Activated naive CD8-positive, alpha-beta T cell treated with anti-CD3 and anti-CD28 coated beads, Interleukin-2, amount 50 U/mL, for 24 hours (primary cell): ENCODE measurements at places on chromosomes 12 and 14.
A peak's percentile ranks its signal among the peaks of the same experiment; 100 is the strongest.

GRCh38 chr12:55823419-55823818, 5.6 kb downstream of the ORMDL2 start:
- H3K27me3 ChIP-seq = no peaks in the 10 kb centered on the region
- no peak overlapping the region for H3K4me3 ChIP-seq
- no peak for DNase-seq
- peaks cover 48% of the 10 kb centered on the region for H3K4me1 ChIP-seq

- DNase-seq = no peak
- peaks cover 11% of the 10 kb centered on the region for H3K4me1 ChIP-seq
- no peaks in the 10 kb centered on the region for H3K36me3 ChIP-seq
- H3K27me3 ChIP-seq = peaks cover 6% of the 10 kb centered on the region
- H3K4me3 ChIP-seq = no peak overlapping the region
Measured at GRCh38 chr14:90483117-90483516, 86.3 kb downstream of the CALM1 start.

- no peaks in the 10 kb centered on the region for H3K27me3 ChIP-seq
- H3K4me1 ChIP-seq = no peaks in the 10 kb centered on the region
- H3K36me3 ChIP-seq = no peaks in the 10 kb centered on the region
- DNase-seq = no peak
Measured at GRCh38 chr14:80378084-80378690, 166.9 kb upstream of the DIO2 start.

GRCh38 chr12:12244341-12244740, 22.5 kb downstream of the LRP6 start:
- H3K4me1 ChIP-seq = peaks cover 2% of the 10 kb centered on the region
- H3K27ac ChIP-seq = no peak overlapping the region
- H3K4me3 ChIP-seq = no peak overlapping the region
- H3K36me3 ChIP-seq = no peaks in the 10 kb centered on the region
- no peak for DNase-seq
- peaks cover 2% of the 10 kb centered on the region for H3K27me3 ChIP-seq

GRCh38 chr12:49043856-49044258, 16.7 kb downstream of the KMT2D start:
- no peaks in the 10 kb centered on the region for H3K27me3 ChIP-seq
- H3K4me3 ChIP-seq = no peak overlapping the region

DNA sequence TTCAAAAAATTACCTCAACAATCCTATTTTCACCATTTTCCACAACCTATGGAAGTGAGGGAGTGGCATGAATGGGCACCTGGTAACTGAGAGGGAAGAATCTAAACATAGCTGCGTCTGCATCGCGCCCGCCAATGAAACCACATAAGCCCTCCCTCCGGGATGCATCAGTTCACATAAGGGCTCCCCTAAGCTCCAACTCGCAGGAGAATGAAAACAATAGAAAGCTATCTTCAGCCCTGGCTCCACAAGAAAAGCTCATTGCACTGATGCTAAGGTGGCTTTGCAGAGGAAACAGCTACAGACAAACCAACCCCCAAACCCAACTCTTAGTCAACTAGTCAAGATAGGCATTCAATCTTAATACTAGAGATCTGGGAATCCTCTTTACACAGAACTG, 173.3 kb downstream of the FOXN3 start:
- H3K27ac ChIP-seq = no peak overlapping the region
- peaks cover 66% of the 10 kb centered on the region for H3K4me1 ChIP-seq
- H3K4me3 ChIP-seq = no peak overlapping the region
- no peak for DNase-seq

GRCh38 chr14:60981633-60982455, 799 bp downstream of the SLC38A6 start:
- no peaks in the 10 kb centered on the region for H3K27me3 ChIP-seq
- no peak for DNase-seq
- H3K4me1 ChIP-seq = peaks cover 5% of the 10 kb centered on the region
- H3K4me3 ChIP-seq = no peak overlapping the region

DNA sequence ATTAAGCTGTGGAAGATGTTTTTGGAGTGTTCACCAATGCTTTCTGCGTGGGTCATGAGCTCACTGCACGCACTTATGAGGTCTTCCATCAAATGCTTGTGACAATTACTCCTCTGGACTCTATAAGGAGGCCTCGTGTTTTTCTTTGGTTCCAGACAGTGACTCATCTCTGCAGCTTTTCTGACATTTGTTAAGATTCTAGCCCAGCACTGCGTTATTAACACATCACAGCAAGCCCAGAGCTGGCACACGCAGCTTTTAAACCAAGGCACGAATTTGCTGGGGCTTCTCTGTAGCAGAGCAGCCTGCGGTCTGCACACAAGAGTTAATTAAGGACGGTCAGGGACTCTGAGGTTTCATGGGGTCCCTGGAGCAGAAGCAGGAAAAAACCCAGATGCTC, 16.9 kb downstream of the MEG3 start:
- DNase-seq = no peak
- H3K36me3 ChIP-seq = no peaks in the 10 kb centered on the region
- H3K4me3 ChIP-seq = no peak overlapping the region
- no peak overlapping the region for H3K27ac ChIP-seq
- no peaks in the 10 kb centered on the region for H3K27me3 ChIP-seq
- peaks cover 7% of the 10 kb centered on the region for H3K4me1 ChIP-seq

GRCh38 chr12:8108808-8109398, 14.5 kb upstream of the CLEC4A start:
- peak; percentile 78 for DNase-seq
- H3K27ac ChIP-seq = peak overlapping the region; percentile 65
- no peak overlapping the region for H3K4me3 ChIP-seq
- H3K4me1 ChIP-seq = peaks cover 4% of the 10 kb centered on the region

DNA sequence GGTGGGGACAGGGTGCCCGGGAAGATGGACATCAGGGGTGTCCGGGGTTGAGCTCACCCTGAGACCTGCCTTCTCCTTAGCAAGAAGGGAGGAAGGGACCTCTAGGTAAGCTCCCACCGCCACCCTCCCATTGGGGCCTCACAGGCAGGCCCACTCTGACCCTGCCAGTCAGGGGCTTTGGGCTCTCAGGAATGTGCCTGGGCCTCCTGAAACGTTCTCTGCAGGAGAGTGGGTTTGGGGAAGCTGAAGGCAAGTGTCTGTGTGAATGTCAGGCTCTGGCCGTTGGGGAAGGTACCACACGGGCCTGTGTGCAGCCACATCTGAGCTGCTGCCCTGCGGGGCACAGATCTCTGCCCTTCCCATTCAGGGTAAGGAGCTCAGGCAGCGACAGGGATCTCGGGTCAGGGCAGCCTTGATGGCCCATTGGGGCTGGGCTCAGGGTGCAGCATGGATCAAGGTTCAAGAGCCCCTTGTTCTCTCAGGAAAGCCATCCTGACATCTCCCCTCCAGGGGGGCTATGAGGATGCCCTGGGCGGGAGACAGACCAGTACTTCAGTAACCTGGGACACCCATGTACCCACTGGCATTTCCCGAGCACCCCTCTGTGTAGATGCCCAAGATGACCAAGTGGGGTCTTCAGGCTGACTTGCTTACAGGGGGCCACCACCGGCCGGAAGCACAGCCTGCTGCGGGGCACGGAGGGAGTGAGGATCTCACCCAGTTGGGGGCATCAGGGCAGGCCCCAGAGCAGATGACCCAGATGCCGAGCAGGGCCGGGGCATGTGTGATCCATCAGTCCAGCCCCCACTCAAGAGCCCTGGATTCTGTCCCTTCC, 29.7 kb downstream of the FAM222A start:
- H3K27ac ChIP-seq = no peak overlapping the region
- H3K36me3 ChIP-seq = no peaks in the 10 kb centered on the region
- no peak for DNase-seq
- H3K4me1 ChIP-seq = no peaks in the 10 kb centered on the region

- peak overlapping the region; percentile 96 for H3K27ac ChIP-seq
- peak overlapping the region; percentile 61 for H3K4me3 ChIP-seq
- H3K36me3 ChIP-seq = peaks cover 56% of the 10 kb centered on the region
- no peaks in the 10 kb centered on the region for H3K27me3 ChIP-seq
- peak; percentile 69 for DNase-seq
- peaks cover 90% of the 10 kb centered on the region for H3K4me1 ChIP-seq
Measured at GRCh38 chr14:61525293-61526011, 169.9 kb upstream of the HIF1A start.

DNA sequence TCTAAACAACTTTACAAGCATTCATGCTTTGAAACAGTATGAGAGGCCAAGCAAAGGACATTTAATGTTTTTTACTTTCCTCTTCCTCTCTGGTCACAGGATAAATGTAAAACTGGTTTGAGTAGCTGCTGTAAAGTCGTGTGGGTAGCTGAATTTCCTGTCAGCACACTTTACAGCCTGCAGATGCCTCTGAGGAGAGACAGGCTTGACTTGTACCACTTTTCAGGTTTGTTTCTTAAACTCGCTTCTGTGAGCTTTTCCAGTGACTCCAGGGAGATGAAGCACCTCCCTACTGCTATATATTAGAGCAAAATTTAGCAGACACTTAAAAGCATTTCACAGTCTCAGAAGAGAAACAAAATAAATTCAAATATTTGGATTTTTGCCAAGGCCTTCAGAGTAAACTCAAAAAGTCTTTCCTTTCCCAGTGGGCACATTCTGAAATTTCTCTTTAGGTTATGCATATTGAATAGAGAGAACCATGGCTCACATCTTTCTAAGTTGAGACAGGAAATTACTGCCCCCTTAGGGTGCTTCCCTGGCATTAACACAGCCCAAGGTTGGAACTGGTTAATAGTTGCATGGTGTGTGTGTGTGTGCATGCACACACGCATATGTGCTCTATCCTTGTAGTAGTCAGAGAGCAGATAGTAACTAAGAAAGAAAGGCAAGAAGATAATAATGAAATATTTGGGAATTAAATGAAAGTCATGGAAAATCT, 557.3 kb upstream of the MIS18BP1 start:
- no peaks in the 10 kb centered on the region for H3K36me3 ChIP-seq
- no peak overlapping the region for H3K27ac ChIP-seq
- no peaks in the 10 kb centered on the region for H3K4me1 ChIP-seq

DNA sequence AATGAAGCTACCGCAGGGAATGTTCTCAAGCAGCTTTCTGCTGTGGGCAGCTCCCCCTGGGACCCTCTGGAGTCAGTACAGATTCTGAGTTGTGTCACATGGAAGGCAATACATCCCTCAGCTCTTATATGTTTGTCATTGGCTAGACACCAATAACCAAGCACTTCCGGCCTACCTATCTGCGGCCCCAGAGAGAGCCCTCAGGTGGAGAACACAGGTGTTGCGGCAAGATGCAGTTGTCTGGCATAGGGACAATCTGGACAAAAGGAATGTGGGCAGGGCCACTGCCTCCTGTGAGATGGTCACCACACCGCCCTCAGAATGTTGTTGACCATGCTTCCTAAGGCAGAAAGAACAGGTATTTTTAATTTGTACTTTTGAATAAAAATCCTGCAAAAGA, 118.7 kb downstream of the BRMS1L start:
- H3K36me3 ChIP-seq = no peaks in the 10 kb centered on the region
- H3K27ac ChIP-seq = no peak overlapping the region
- peak; percentile 26 for DNase-seq
- H3K4me1 ChIP-seq = peaks cover 3% of the 10 kb centered on the region
- no peaks in the 10 kb centered on the region for H3K27me3 ChIP-seq
- H3K4me3 ChIP-seq = no peak overlapping the region

- no peak overlapping the region for H3K4me3 ChIP-seq
- no peaks in the 10 kb centered on the region for H3K27me3 ChIP-seq
- DNase-seq = no peak
- H3K27ac ChIP-seq = no peak overlapping the region
- no peaks in the 10 kb centered on the region for H3K4me1 ChIP-seq
Measured at GRCh38 chr12:77377116-77377515, 311.7 kb upstream of the E2F7 start.

DNA sequence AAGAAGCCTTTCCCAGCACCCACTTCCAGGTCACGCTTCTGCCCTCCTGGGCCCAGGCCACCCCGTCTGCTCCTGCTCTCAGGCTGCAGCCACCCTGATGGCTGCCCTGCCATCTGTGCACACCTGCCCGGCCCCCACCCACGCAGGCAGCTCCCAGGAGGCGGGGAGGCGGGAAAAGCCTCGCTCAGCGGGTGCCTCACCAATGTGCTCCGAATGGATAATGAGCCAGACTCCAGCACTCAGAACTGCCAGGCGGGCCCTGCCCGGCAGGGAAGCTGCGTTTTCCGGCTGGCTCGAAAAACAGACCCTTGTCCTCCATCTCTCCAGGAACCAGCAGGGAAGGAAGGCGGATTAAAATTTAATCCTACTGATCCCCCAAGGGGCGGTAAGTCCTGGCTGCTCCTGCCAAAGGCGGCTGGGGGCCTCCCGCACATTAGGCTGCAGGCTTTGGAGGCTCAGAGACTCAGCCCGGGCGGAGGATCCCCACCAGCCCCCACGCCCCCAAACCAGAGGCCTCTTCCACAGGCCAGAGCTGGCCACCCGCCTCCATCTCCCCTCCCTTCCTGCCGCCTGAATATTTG, 104.0 kb downstream of the NCOR2 start:
- peaks cover 53% of the 10 kb centered on the region for H3K4me1 ChIP-seq
- H3K36me3 ChIP-seq = peaks cover 50% of the 10 kb centered on the region
- H3K27ac ChIP-seq = no peak overlapping the region
- no peak overlapping the region for H3K4me3 ChIP-seq
- no peaks in the 10 kb centered on the region for H3K27me3 ChIP-seq
- no peak for DNase-seq

DNA sequence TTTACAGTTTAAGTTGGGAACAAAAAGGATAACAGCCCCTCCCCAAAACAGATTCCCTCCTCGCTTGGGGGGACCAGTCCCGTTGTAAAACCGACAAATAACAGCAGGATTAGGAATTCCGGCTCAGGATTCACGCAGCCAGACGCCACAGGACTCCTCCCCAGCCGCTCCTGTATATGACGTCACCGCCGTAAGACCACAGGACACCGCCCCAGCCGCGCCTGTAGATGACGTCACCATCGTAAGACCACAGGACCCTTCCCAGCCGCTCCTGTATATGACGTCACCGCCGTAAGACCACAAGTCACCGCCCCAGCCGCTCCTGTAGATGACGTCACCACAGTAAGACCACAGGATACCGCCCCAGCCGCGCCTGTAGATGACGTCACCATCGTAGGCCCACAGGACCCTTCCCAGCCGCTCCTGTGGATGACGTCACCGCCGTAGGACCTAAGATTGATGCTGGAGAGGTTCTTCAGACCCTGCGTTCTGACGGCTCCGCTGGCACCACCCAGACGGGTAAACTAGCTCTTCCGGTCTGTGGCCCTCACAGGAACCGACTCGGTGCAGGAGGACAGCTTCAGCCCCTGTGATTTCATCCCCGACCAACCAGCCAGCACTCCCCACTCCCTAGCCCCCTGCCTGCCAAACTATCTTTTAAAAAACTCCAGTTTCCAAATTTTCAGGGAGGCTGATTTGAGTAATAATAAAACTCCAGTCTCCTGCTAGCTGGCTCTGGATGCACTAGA, 43.9 kb upstream of the FBRSL1 start:
- DNase-seq = peak; percentile 62
- no peaks in the 10 kb centered on the region for H3K27me3 ChIP-seq
- peak overlapping the region; percentile 88 for H3K4me3 ChIP-seq
- peak overlapping the region; percentile 99 for H3K27ac ChIP-seq
- H3K36me3 ChIP-seq = no peaks in the 10 kb centered on the region
